ENCODE measurements at places on chromosomes 3 and 15.

- DNase-seq, result no peak
These were observed 75.9 kb upstream of the RNU6-1 start for GRCh38 chr15:67915461-67916374.

- no peak for DNase-seq
These were observed 4.3 kb upstream of the GPR160 start for GRCh38 chr3:170033489-170033888.

- no peak for DNase-seq
These were observed 299.0 kb downstream of the ZBTB20 start for GRCh38 chr3:114848082-114848481.

- no peak for DNase-seq
These were observed 64.4 kb downstream of the SLC9A9 start for GRCh38 chr3:143783851-143784370.

GRCh38 chr3:195405651-195406050 lies 37.2 kb downstream of the ACAP2 start:
- no peak for DNase-seq

DNA sequence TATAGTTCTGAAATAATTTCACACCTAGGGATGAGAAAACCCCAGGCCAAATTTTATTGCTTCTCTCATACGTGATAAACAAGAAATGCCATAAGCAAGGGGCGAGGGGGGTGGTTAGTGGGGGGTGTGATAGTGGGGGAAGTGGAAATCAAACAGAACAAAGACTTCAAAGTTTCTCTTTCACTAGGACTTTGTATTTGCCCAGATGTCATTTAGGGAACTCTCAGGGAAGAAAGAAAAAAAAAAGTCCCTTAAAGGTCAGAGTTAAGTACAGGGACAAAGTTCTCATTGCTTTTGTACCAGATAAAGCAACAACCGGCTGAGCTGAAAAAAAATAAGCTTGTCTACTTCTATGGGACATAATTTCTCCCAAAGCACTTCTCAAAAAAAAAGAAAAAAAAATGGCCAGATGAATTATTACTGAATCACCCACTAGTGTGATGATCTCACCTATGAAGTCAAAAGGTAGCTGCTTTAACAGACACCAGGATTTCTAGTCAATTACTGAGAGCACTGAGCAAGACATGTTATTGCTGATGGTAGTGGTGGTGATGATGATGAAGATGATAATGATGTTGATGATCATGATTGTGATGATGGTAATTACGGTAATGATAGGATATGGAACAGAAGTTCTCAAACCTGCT lies 56.2 kb downstream of the FHIT start:
- DNase-seq, result no peak

DNA sequence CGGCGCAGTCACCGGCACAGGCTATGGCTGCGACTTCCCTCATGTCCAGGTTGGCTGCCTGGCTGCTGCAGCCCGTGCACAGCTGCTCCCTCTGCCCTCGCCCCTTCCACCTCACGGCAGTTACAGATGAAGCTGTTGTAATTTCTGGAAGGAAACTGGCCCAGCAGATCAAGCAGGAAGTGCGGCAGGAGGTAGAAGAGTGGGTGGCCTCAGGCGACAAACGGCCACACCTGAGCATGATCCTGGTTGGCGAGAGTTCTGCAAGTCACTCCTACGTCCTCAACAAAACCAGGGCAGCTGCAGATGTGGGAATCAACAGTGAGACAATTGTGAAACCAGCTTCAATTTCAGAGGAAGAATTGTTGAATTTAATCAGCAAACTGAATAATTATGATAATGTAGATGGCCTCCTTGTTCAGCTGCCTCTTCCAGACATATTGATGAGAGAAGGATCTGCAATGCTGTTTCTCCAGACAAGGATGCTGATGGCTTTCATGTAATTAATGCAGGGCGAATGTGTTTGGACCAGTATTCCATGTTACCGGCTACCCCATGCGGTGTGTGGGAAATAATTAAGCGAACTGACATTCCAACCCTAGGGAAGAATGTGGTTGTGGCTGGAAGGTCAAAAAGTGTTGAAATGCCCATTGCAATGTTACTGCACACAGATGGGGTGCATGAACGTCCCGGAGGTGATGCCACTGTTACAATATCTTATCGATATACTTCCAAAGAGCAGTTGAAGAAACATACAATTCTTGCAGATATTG lies 13.2 kb upstream of the GNB4 start:
- no peak for DNase-seq

DNA sequence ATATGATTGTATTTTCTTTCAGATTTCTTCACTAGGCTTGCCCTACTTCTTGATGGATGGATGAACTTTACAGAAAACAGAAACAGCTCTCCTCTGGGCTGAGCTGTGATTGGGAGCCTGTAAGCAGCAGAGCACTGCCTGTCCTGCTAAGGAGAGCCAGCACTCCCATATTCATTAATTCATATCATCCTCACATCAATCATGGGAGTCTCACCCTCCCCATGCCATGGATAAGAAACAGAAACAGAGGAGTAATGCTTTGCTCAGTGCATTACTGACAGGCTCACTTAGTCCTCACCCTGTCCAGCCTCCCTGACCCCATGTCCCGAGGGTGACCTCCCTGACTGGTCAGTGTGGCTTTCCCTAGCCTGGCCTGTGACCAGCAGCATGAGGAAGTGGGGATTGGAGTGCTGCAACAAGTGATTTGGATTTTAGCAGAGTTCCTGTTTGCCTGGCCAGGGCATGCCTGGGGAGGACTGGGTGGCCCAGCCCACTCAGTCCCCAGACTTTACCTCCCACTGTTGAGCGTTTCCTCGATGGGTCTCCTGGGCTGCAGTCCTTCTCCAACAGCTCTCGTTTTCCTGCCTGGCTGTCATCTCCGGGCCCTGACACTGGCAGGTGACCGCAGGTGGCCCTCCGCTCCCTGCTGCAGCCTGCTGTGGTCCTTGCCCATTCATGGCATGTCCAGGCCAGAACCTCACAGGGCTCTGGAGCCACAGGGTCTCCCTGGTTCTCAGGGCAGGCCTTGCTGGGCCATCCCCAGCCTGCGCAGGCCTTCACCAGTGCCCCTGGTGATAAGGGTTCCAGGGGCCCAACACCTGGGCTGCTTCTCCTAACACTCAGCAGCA lies 1.3 kb upstream of the TMIE start:
- no peak for DNase-seq

- DNase-seq, result no peak
These were observed 330.5 kb upstream of the KCNMB2 start for GRCh38 chr3:178205740-178206139.

DNA sequence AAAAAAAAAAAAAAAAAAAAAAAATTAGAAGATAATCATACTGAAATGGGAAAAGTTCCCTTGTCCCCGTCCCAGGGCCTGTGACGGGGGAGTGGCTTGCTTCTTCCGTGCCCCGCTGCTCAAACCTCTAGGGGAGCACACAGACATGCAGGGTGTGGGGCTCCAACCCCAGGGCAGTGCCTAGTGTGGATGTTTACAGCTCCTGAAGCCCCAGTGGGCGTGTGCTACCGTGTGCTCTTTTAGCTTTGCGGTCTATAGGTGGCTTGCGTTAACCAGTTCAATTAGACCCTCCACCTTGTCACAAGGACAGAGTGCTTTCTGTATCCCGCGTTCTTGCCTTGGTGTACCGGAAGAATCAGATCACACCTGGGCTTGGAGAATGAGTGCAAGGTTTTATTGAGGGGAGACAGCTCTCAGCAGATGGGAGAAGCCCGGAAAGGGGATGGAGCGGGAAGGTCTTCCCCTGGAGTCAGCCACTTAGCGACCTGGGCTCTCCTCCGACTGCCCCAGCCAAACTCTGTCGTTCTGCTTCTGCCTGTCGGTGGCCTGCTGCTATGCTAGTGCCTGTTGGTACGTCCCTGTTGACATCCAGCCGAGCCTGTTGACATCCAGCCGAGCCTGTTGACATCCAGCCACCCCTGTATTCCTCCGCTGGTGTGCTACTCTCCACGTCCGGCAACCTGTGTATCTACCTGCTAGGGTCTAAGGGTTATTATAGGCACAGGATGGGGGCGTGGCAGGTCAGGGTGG lies 569.8 kb downstream of the VGLL3 start:
- no peak for DNase-seq

GRCh38 chr3:174275336-174275735 lies 583.8 kb upstream of the NAALADL2 start:
- DNase-seq, result no peak

DNA sequence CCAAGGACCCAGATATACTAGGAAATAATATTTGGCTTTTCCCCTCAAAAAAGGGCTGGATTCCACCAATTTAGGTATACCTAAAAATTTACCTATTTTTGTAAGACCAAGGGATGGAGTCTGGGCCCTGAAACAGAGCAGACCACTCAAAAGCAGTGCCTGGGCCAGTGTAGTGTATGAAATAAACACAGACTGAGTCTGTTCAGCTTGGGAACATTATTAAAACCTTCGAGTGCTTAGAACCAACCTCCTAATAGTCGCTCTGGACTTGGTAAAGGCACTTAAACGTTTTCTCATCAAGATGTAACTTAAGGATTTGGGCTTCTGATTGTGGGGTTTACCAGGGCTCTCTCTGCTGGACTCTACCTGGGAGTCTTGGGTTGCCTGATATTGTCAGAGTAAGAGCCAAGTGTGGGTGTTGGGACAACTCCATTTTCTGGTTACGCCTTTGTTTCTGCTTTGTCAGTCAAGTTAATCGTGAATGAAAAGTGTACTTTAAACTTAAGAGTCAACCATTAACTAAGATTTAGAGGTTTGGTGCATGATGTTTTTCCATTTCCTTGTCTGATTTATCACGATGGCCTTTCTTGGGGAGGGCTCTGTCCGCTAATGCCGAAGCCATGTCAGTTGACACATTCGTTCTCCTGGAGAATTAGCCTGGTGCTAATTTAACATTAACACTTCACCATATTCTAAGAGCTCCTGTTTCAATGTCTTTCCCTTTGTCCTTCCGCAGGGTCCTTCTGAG lies 221.0 kb upstream of the TPM1 start:
- no peak for DNase-seq

DNA sequence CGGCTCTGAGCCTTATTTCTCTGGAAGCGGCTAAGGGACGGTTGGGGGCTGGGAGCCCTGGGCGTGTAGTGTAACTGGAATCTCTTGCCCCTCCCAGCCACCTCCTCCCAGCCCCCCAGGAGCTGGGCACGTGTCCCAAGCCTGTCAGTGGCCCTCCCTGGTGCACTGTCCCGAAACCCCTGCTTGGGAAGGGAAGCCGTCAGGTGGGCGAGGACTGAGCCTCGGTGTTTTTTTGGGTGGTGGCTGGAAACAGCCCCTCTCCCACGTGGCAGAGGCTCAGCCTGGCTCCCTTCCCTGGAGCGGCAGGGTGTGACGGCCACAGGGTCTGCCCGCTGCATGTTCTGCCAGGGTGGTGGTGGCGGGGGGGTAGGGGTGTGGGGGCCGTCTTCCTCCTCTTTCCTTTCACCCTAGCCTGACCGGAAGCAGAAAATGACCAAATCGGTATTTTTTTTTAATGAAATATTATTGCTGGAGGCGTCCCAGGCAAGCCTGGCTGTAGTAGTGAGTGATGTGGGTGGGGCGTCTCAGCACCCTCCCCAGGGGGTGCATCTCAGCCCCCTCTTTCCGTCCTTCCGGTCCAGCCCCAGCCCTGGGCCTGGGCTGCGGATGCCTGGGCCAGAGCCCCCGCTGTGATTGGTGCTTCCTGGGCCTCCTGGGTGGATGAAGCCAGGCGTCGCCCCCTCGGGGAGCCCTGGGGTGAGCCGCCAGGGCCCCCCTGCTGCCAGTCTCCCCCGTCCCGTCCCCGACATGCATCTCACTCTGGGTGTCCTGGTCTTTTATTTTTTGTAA lies 58.8 kb upstream of the GOLGA8A start:
- DNase-seq, result no peak

DNA sequence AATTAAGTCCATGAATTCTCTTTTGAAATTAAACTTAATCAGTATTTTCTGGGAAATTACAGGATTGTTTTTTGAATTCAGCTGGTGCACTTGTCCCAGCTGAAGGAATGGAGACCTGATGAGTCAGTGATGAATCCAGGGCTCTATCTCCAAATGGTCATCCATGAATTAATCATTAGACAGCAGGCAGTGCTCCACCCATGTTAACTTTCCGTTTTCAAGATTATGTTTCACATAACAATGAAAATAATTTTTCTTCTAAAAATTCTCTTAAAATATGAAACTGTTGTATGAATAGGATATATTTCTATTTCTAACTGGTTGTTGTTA lies 13.9 kb upstream of the PAQR9 start:
- DNase-seq, result no peak

DNA sequence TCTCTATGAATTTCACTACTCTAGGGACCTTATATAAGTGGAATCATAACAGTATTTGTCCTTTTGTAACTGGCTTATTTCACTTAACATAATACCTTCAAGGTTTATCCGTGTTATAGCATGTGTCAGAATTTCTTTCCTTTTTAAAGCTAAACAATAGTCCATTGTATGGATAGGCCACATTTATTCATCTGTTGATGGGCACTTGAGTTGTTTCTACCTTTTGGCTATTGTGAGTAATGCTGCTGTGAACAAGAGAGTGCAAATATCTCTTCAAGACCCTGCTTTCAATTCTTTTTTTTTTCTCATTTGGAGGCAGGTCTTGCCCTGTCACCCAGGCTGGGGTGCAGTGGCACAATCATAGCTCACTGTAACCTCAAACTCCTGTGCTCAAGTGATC lies 56.5 kb downstream of the CHCHD6 start:
- DNase-seq, result no peak

GRCh38 chr3:187012609-187013051 lies 82.3 kb downstream of the ST6GAL1 start:
- DNase-seq, result no peak

DNA sequence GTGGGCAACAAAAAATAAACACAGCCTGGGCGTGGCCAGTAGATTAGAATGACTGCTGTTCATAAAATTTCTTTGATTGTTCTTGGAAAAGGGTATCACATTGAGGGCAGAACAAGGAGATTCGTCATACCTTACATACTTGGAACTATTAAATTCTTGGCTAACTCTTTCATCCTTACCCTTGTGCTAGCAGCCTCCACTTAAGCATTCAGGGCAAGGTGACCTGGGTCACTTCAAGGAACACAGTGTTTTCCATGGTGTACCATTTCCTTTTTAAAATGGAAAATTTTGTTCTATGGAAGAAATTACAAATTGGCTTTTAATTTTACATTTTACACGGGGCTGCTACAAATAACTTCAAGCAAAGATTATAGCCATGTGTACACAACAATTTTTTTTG lies 60.8 kb downstream of the MINDY4B start:
- no peak for DNase-seq

- no peak for DNase-seq
These were observed 627.1 kb upstream of the CCDC54 start for GRCh38 chr3:106750092-106750491.

- DNase-seq, result no peak
These were observed 1.1 kb downstream of the FAH start for GRCh38 chr15:80153900-80154299.

DNA sequence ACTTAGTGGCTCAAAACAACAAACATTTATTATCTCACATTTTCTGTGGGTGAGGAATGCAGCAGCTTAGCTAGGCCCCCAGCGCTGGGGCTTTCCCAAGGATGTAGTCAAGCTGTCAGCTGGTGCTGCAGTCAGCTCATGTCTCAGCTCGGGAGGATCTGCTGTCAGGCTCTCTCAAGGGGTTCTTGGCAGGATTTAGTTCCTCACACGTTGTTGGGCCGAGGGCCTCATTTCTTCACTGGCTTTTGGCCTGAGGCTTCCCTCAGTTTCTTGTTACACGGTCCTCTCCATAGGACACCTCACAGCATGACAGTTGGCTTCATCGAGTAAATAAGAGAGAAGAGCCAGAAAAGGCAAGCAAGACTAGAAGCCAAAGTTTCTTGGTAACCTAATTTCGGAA lies 13.7 kb upstream of the U2SURP start:
- no peak for DNase-seq
